Mammary microvascular endothelial cell (primary cell): ENCODE measurements at places on chromosomes 3 and 15. TPM values are rescaled to one million over a fixed set of nuclear protein-coding genes. Genes with fewer than 3 reads are reported as not detected.

ANKUB1 gene
- total RNA-seq, result not detected in 2 replicates

SOX14 gene
- not detected in 2 replicates for total RNA-seq

SNTN gene
- not detected in 2 replicates for total RNA-seq

MAPK6 gene
- 30.1 and 35.1 TPM in 2 replicates for total RNA-seq

SV2B gene
- total RNA-seq, result 1.3 and 1.7 TPM in 2 replicates

CASR gene
- not detected in 2 replicates for total RNA-seq
